ENCODE measurements at places on chromosomes 16 and 17.
A peak's percentile ranks its signal among the peaks of the same experiment; 100 is the strongest.

DNA sequence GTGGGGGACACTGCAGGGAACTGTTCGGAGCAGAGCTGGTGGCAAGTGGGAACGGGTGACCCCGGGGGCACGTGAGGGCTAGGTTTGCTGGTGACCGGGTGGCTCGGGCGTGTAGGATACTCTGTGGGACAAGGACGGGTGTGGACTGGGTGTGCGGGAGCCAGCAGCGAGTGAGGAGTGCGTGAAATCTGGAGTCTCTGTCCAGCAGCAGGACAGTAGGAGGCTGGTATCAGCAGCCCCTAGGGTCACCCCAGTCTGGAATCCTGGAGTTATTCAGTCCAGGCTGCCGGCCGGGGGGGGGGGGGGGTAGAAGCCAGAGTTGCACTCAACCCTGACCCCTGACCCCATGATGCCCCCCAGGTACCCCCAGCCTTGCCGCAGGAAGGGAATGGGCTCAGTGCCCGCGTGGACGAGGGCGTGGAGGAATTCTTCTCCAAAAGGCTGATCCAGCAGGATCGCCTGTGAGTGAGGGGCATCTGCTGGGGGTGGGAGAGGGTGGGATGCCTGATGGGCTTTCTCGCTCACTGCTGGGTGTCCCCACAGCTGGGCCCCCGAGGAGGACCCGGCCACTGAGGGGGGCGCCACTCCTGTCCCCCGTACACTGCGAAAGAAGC, 6.2 kb downstream of the ACD start:
- DNase-seq, result no peak

DNA sequence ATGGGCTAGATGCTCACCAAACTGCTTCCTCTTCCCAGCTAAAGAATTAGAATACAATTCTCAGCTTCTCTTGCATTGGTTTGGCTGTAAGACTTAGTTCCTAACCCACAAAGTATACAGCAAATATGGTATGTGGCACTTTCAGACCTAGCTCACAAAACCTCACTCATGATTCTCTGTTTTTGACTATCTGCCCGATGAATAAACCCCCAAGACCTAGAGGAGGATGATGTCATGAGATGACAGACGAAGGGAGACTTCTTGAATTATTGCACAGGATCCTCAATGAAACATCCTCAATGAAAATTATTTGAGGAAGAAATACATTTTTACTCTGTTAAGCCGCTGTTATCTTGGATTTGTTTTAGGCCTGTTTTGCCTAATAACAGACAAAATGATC, 14.3 kb downstream of the CNOT1 start:
- DNase-seq, result no peak

DNA sequence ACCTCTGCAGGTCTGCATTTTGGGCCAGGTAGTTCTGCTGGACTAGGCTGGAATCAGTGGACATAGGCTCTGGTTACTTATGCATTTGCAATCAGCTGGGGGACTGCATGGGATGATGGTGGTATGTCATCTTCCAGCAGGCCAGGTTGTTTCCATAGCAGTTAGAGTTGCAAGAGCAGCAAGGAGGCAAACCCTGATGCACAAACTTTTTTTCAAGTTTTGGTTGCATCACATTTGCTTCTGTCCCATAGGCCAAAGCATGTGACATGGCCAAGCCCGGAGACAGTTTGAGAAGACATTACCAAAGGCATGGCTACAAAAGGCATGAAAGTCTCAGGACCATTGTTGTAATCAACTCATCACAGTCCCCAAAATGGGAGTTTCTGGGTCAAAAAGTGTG, 58.2 kb downstream of the PRKCB start:
- no peak for DNase-seq

- no peak for DNase-seq
Measured at GRCh38 chr17:19239544-19239943, 2.4 kb downstream of the EPN2 start.

GRCh38 chr17:29389982-29390850, at the start of gene TAOK1:
Gene TAOK1, plus strand, starts transcription at chr17:29390363. Its CDS starts 61,186 bp downstream, at chr17:29451549.
- peak; percentile 92 for DNase-seq

- DNase-seq, result no peak
Measured at GRCh38 chr17:13736916-13737315, 135.2 kb upstream of the HS3ST3A1 start.

DNA sequence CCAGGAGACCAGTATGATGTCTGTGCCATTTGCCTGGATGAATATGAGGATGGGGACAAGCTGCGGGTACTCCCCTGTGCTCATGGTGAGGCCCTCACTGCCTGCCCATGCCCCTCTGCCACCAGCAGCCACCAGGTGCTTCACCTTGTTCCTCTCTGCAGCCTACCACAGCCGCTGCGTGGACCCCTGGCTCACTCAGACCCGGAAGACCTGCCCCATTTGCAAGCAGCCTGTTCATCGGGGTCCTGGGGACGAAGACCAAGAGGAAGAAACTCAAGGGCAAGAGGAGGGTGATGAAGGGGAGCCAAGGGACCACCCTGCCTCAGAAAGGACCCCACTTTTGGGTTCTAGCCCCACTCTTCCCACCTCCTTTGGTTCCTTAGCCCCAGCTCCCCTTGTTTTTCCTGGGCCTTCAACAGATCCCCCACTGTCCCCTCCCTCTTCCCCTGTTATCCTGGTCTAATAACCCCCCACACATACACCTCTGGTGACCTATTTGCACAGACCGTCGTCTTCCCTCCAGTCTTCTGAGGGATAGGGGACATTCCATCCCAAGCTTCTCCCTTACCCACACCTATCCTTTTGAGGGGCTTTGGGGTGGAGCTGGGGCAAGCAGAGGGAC, 3.7 kb downstream of the PFN1 start:
- DNase-seq, result no peak

DNA sequence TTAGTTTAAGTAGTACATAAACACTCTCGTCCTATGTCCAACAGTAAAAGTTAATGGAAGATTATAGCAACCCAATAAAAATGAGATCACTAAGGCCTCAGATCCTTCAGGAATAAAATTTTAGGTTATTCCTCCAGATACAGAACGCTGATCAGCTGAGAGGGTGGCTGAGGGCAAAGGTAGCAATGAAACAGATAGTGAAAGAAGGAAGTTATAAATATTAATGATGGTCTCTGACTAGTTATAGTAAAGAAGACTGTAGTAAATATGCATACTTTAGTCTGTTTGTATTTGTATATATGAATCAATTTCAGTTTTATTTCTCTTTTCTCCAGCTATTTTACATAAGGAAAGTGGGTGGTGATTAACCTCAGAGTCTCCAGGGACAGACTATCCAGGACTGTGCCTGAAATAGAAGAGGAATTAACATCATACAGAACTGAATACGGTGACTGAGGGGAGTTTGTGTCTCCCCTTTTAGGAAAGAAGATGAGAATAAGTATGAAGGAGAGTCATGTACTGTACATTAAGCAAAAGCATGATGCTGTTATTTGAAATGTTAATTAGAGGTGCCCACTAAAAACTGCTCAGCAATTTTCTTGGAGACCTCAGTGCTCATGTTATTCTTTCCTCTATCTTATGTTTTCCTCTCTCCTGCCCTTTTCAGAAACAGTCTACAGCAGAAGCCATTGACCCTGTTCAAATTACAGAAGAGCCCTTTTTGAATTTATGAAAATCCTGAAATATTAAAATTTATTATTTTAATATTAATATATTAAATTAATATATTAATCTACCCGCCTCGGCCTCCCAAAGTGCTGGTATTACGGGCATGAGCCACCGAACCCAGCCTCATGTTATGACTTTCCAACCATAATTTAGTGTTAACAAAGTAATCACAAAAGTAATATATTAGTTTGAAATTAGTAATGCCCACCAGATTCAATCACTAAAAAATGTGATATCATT, 36.5 kb upstream of the DHRS7B start:
- DNase-seq, result no peak

DNA sequence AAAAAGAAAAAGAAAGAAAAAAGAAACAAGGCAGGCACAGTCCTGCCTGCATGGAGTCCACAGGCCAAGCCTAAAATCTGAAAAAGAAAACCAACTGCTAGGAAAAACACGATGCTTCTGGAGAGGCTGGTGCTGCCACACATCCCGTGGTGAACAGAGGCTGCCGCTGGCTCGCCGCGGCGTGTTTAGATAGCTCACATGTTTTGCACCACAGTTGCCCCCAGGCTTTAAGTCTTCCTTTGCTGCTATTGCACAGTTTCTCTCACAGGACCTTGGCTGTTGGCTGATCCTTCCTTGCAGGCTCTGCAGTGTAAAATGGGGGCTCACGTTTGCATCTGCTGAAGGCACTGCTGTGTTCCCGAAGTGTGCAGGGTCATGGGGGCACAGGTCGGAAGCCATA, 8.6 kb downstream of the SLC6A4 start:
- DNase-seq, result no peak

DNA sequence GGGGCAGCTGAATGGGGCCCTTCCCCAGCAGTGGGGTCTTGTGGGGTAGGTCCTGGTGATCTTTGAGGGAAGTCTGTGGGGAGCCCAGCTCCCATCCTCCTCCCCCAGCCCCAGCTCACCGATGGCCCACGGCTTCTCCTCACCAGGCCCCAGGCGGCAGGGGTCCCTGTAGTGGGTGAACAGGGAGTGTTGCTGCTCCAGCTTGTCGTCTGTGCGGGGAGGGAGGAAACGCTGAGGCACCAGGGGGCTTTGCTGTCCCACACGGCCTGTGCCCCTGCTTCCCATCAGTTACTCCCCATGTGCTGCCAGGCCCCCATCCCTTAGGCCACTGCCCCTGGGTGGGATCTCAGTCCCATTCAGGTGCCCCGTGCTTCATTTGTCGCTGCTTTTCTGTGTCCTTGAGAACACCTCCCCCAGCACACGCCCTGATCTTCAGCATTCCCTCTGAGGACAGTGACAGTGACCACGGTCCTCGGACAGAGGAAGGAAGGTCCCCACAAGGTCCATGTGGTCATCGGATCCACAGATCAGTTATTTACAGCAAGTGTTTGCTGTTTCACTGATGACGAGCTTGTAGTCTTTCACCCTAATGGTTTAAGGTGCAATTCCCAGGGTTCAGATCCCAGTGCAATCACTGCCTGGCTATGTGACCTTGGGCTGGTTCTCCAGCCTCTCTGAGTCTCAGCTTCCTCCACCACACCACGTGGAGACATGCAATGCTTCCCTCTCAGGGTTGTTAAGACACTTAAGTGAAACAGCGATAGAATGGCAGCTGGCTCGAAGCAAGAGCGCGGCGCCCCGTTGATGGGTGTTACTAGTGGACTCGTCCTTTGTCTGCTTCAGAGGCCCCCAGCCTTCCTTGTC, 53.1 kb downstream of the PRMT7 start:
- no peak for DNase-seq

DNA sequence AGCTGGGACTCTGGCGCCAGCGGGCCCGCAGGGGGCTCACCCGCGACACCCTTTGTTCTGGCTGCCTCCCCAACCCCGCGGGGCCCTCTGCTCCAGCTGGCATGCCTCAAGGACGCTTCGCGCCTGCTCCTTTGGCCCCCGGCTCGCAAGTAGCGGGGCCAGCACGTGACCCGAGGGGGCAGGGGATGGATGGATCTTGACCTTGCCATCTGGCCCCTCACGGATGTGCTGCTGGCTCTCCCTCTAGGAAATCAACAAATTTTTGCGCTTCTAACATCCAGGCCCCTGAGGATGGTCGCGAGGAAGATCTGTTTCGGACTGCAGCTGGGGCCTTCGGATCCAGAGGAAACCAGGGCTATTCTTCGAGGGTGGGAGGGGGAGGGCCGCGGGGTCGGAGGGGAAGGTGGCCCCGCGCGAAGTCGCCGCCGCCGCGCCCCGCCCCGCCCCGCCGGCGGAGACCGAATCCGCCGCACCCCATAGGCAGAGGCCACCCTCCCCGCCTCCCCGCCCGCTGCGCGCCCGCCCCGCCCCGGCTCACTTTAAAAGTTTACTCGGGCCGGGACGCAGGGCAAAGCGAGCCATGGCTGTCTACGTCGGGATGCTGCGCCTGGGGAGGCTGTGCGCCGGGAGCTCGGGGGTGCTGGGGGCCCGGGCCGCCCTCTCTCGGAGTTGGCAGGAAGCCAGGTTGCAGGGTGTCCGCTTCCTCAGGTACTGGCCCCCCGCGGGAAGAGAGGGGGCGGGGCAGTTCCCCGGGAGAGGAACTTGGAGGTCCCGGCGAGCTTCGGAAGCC, at the start of gene ACSF2:
TSS of gene ACSF2 (plus strand) at position 537 of the 790 bp plus-strand sequence. CDS start at position 581, 44 bp downstream.
- peak; percentile 41 for DNase-seq

DNA sequence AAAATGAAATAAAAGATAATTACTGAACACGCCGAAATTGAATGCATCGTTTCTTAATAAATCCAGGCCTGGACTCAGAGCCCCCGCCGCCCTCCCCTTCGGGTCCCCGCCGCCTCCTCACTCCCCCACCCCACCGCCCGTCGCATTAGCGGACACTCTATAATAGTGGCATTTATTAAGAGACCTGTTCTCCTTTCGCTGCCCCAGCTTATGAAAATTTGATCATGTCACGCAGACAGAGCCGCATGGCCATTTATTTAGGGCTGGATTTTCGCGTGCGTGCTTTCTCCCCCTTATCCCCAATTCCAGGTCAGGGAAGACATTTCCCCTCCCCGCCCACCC, 6.3 kb upstream of the HOXB2 start:
- no peak for DNase-seq

GRCh38 chr16:29663807-29664090, 702 bp downstream of the SPN start:
- no peak for DNase-seq

DNA sequence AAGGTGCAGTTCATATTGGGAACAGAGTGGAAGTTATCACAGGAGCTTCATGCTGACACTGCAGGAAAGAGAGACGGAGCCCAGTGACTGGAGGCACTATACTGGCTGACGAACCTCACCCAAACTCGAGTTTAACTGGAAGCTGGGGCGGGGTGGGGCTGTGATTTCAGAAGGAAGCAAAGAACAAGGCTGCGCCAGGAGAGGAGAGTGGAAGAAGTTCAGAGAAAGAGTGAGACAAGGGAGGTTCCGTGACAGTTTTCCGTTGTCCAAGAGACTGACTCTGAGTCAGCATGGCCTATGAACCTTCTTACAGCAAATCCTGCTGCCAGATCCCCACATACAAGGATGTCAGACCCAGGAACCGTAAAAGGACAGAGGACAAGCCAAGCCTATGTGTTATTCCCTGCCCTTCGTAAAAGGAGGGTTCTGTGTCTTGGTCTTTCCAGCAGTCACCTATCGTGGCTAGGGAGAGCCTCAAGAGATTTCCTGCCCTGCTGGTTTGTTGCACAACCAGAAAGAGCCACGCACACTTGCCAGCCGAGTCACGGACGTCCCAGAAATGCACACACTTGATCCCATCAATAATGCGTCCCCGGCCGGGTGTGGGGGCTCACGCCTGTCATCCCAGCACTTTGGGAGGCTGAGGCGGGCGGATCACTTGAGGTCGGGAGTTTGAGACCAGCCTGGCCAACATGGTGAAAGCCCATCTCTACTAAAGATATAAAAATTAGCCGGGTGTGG, 5.1 kb downstream of the PITPNA start:
- DNase-seq, result no peak

- DNase-seq, result no peak
Measured at GRCh38 chr17:62860962-62861873, 53.1 kb upstream of the MARCHF10 start.

- DNase-seq, result no peak
Measured at GRCh38 chr17:17950806-17951205, 21.4 kb downstream of the TOM1L2 start.
